Fibroblast of skin of left quadriceps (primary cell): ENCODE measurements at places on chromosomes 16 and 17.
A peak's percentile ranks its signal among the peaks of the same experiment; 100 is the strongest.

DNA sequence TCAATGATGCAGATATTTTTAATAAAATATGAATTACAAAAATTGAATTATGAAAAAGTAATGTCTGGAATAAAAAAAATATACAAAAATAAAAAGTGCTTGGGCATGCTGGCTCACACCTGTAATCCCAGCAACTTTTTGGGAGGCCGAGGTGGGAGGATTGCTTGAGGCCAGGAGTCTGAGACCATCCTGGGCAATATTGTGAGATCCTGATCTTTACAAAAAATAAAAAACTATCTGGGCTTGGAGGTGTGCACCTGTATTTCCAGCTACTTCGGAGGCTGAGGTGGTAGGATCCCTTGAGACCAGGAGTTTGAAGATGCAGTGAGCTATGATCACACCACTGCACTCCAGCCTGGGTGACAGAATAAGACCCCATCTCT is 141.8 kb downstream of the NPIPB5 start:
- DNase-seq = no peak

DNA sequence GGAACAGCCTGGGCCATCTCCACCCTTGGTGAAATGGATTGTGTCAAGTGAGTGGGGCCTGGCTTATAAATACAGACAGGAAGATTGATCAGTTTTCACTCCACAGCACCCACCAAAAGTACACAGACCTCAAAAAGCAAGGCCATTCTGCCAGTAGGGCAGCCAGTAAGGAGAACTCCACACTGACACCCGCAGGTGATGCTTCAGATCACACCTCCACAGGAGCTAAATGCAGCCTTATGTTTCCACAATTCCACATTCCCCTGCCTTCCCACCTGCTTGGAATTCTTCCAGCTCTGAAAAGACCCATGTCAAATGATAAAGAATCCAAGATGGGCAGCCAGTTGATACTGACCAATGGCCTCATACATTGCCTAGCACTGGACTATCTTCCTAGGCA is 191.1 kb downstream of the ZFHX3 start:
- DNase-seq = no peak

GRCh38 chr16:11857161-11857560 is 5.8 kb upstream of the RSL1D1 start:
- DNase-seq = no peak

DNA sequence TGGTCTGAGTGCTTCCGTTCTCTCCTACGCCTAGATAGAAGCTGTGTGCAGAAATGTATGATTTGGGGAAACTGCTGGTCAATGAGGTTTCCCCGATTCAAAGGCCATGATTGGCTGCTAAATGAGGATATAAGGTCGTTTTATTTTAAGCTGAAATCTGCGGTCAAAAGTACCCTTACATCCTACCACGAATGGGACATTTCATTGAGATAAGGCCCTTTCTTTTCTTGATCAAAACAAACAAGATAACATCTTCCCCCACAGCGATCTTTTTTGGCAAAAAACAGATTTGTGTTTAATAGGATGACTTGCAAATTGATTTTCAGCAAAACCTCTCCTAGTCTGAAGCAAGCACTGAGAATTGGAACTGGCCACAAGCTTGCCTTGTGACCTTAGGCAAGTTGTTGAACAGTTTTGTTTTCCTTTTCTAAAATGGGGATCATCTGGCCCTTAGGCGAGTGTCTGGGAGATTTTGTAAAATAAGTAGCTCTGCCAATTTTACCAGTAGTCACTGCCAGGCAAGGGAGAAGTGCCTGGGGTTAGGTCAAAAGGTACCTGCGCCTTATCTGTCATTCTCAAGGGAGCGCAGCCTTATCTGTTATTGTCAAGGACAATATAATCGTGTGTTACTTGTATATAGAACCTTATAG is 635 bp downstream of the SCPEP1 start:
- no peak for DNase-seq

DNA sequence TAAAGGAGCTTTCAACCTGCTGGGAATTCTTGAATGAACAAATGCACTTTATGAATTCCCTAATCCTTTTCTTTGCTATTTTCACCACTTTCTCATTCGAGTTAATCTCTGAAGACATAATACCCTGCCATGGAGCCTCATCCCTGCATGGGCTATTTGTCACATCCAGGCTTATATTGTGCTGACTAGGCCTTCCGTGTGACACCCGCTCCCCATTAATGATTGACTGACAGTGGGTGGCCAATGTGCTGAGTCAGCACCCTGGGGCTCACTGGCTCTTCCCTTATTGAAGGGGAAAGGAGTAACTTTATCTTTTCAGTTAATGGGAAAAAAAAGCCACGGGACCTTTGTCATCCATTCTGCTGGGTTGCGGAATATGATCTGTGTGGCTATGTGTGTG is 1024.8 kb upstream of the EEF2KMT start:
- DNase-seq = no peak

DNA sequence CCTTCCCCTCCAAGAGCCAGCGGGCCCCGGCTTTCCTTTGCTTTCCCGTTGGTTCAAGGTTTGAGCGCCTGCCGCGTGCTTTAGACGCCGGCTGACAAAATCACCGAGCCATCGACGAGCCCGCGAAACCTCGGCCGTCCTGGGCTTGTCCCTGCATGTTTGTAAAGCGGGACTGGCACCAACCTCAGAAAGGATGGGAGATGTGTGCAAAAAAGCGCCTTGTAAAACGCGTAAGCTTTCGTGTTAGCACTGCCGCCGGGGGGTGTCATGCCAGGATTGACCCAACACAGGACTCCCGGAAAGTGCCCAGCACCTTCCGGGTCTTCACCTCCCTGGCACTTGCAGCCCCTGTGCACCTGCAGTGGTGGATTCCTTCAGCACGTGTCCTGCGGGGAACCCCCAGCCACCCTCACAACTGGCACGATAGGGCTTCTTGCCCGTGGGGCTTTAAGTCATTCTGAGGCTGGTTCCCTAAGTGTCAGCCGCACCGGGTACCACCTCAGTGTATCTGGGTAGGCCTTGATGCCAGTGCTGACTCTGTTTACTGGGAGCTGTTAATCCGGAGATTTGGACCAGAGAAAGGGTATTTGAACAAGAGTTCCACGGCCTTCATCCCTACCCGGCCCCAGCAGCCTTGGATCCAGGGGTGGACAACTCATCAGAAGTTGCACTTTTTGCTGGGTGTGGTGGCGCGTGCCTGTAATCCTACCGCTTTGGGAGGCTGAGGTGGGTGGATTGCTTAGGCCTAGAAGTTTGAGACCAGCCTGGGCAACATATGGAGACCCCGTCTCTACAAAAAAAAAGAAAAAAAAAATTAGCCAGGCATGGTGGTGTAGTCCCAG is 817 bp downstream of the NDUFAF8 start:
- DNase-seq = no peak

GRCh38 chr17:31593806-31594205 is 202.3 kb downstream of the RAB11FIP4 start:
- peak; percentile 23 for DNase-seq

GRCh38 chr17:67376415-67376736 is 705 bp upstream of the PITPNC1 start:
- DNase-seq = peak; percentile 69
